Lower lobe of right lung (tissue), 2 donors: ENCODE measurements at places on chromosomes 3 and 15. TPM values are rescaled to one million over a fixed set of nuclear protein-coding genes. Genes with fewer than 3 reads are reported as not detected.

EBLN2 gene
- 3.6 TPM for total RNA-seq

GRCh38 chr15:96583671-96584070 lies 253.2 kb downstream of the NR2F2 start:
- H3K27ac ChIP-seq = no peak overlapping the region
- H3K4me1 ChIP-seq = no peaks in the 10 kb centered on the region
- H3K27me3 ChIP-seq = no peaks in the 10 kb centered on the region

- H3K27ac ChIP-seq = peak overlapping the region; percentile 39
- H3K36me3 ChIP-seq = peaks cover 4% of the 10 kb centered on the region
- no peaks in the 10 kb centered on the region for H3K27me3 ChIP-seq
These were observed 21.2 kb downstream of the PXK start for GRCh38 chr3:58353722-58354553.

- H3K27me3 ChIP-seq = no peaks in the 10 kb centered on the region
- DNase-seq = no peak
- no peak overlapping the region for H3K27ac ChIP-seq
- H3K4me1 ChIP-seq = no peaks in the 10 kb centered on the region
- H3K4me3 ChIP-seq = no peak overlapping the region
- H3K36me3 ChIP-seq = no peaks in the 10 kb centered on the region
These were observed 6.0 kb downstream of the SLC24A5 start for GRCh38 chr15:48126667-48127355.

DNA sequence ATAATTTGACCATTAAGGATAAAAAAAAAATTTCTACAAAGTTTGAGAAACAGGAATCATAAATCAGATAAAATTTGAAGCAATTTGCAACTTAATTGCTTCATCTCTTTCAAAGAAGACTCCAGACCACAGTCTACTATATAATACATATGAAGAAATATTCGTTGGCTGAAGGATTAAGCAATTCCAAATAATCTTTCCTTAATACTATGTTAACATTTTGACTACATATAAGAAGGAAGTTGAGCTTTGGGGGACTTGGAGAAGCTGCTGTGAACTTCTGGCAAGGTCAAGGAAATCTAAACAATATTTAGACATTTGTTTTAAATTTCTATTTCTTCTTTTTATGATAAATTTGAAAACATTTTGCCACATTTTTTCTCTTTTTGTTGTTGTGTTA lies 13.5 kb upstream of the GABRR3 start:
- H3K4me1 ChIP-seq = no peaks in the 10 kb centered on the region
- H3K27ac ChIP-seq = no peak overlapping the region
- H3K27me3 ChIP-seq = no peaks in the 10 kb centered on the region
- no peak for DNase-seq
- no peak overlapping the region for H3K4me3 ChIP-seq
